ENCODE measurements at places on chromosomes 1 and 21.
A peak's percentile ranks its signal among the peaks of the same experiment; 100 is the strongest.

DNA sequence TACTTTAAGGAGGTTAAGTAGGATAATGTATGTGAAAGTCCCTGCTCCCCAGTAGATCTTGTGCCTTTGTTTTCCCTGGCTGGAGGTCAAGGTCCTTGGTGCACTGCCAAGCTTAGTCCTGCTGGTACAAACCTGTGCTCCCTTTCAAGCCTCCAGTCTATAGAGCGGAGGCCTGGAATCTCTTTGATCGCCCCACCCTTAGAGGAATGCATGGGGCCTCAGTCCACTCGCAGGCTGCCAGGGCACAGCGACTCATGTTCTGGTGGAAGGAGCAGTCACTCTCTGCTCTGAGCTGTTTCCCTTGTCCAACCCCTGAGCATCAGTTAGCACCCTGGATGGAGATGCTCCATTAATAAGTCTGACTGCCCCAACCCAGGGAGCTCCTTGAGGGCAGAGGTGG, 121.8 kb downstream of the HMGB4 start:
- no peak for DNase-seq

DNA sequence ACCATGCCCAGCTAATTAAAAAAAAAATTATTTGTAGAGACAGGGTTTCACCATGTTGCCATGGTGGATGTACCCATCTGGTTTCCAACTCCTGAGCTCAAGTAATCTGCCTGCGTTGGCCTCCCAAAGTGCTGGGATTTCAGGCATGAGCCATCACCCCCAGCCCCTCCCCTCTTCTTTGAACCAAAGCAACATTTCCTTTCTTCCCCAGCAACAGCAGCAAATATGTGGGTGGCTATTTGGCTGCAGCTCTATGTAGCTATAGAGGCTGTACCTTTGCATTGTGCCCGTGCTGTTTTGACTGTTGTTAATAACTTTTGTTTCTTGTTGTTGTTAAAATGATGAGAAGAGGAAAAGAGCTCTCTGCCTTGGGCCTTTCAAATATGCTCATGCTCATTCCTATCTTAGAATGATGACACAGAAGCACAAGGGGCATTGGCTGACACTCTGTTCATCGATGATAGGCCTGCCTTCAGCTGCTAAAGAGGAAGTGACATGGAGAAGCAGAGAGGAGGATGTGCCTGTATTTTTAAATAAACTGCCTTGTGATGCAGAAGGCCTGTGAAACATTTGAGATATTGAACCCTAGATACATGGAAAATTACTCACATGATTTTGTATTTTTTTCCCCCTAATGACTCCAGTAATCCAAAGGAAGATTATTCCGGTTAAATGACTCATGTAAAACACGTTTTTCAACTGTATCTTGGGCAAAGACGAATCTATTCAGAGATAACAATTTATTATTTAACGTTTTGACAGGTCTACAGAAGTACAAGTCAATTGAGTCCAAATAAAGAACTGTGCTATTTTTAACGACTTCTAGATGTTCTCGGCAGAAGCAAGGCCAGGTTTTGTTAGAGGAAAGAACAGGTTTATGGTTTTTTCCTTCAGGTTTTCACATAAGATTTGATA, 20.5 kb upstream of the XPR1 start:
- peak; percentile 74 for DNase-seq

DNA sequence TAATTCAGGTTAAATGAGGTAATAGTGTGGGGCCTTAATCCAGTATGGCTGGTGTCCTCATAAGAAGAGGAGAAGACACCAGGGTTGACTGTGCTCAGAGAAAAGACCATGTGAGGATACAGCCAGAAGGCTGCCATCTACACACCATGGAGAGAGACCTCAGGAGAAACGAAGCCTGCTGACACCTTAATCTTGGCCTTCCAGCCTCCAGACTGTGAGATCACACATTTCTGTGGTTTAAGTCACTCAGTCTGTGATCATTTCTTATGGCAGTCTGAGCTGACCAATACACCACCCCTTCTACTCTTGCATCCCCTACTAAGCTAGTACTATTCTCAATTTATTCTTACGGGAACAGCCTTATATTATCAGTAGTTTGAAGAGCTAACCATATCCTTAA, 310.0 kb downstream of the ZP4 start:
- DNase-seq = no peak

GRCh38 chr1:10510520-10511493, 36.1 kb downstream of the PEX14 start:
- DNase-seq = peak; percentile 43

DNA sequence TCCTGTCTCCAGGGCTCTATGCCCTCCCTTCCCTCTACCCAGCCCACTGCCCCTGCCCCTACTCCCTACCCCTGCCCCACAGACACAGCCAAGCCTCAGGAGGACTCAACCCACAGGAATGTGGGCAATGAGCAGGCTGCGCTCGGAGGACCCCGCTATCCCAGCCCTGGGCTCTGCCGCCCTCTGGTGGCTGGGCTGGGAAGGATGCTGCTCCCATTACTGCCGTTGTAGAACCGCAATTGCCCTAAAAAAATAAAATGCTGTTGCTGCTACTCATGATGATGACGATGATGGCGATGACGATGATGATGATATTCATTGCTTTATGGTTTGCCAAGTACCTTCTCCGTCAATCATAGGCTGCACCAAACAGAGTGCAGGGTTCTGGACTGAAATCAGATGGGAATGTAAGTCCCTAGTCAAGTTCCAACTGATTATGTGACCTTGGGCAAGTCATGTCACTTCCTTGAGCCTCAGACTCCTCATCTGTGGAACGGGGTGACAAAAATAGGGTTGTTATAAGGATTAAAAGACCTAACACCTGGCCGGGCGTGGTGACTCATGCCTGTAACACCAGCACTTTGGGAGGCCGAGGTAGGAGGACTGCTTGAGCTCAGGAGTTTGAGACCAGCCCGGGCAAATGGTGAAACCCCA, 24.6 kb downstream of the ARHGEF19 start:
- DNase-seq = peak; percentile 62

- peak; percentile 38 for DNase-seq
These were observed 64.3 kb upstream of the TRABD2B start for GRCh38 chr1:48061162-48062136.

GRCh38 chr1:30284226-30284625, 439.2 kb downstream of the MATN1 start:
- no peak for DNase-seq

DNA sequence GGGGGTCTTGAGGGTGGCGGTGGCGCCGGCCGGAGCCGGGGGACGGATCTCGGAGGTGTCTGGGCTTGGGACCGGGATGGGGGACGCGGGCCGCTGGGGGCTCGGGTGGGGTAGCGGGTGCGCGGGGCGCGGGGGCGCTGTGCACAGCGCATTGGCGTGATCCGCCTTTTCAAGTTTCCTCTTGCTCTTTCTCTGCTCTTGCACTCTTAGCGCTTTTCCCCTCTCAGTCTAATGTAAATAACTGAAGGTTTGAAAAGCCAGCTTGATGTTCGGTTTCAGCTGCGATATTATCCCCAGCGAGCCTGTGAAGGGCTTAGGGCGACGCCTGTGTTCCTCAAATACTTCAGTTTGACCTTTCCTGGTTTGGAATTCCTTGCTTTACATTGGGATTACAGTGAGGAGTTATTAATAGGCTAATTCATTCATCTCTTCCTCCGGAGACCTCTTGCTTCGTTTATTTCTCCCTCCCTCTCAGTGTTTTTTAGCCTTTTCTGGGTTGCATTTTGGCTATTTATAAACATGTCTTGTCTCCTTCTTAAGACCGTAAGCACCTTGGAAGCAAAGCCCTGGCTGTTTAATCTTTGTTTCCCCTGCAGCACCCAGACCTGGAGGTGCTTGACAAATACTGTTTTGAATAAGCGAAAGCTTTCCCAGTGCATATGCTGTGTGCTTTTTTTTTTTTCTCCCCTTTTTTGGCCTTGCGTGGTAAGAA, 693 bp downstream of the RAB4A start:
- peak; percentile 62 for DNase-seq

DNA sequence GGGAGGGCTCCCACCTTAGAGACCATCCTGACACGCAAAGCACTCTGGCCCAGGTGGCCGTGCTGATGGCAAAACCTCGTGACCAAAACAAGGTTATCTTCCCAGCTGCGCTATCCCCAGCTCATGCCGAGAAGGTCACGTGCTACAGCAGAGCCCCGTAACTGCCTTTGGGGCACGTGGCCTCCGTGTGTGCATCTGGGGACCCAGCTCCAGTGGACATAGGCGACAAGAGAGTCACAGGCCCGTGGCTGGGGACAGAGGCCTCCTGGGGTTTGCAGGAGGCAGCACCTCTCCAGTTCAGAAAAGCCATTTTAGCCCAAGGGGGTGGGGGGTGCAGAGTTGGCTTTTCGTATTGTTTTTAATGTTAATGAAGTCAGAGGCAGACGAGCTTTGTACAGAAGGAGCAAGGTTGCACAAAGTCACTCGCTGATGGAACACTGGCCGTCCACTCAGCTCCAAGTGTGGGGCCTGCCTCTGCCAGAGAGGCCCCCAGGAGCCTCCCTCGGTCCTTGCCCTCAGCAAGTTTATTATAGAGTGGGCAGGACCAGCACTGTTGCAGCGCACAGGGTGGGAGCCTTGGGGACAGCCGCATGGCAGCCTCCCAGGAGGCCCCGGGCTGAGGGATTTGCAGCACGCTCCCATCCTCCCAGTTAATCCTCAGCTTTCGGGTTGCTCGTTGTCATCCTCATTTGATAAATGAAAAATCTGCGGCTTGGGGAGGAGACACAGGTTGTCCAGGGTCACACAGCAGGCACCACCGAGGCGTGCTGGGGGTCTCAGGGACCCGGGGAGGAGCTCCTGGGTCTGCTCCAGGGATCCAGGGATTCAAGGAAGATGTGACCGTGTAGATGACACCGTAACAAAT, 8.0 kb upstream of the PDE9A start:
- no peak for DNase-seq

- DNase-seq = no peak
These were observed 95.1 kb downstream of the BARHL2 start for GRCh38 chr1:90621986-90622385.

- no peak for DNase-seq
These were observed 88.2 kb downstream of the DMRTA2 start for GRCh38 chr1:50335036-50335435.

GRCh38 chr1:227763246-227764018, 28.2 kb downstream of the SNAP47 start:
- DNase-seq = no peak

GRCh38 chr1:227945891-227946623, 1.7 kb downstream of the WNT9A start:
- no peak for DNase-seq

DNA sequence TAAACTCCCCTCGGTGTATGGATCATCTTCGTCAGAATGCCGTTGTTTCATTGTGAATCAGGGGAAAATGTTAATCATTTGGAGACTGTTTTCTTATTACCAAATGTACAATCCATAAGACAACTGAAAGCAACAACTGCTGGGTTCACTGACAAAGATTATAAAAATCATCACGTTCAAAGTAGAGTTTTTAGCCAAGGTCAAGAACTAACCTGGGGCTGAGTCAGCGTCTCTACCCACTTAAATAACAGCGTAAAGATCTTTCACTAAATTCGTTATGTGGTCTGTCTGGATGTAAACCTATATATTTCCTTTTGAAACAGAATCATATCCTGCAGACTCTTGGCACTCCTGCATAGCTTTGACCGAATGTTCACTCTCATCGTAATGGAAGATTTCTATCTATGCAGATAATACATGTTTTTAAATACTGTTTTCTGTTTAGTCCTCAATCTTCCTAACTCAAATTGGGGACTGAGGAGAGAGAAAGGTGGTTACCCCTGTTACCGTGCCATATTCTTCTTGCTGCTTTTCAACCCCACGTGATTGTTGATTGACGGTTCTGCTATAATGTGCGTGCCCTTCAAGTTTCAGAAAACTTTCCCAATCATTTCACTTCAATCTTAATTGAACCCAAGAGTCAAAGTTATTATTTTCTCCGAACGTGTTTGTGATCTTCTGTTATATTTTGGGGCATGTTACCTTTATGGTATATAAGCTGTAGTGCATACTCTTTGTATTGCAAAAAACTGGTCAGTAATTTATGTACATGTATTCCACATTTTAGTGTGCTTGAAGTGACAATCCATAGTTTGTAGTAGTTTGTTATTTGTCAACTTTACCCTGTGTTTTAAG, 15.6 kb upstream of the NCMAP start:
- DNase-seq = no peak

DNA sequence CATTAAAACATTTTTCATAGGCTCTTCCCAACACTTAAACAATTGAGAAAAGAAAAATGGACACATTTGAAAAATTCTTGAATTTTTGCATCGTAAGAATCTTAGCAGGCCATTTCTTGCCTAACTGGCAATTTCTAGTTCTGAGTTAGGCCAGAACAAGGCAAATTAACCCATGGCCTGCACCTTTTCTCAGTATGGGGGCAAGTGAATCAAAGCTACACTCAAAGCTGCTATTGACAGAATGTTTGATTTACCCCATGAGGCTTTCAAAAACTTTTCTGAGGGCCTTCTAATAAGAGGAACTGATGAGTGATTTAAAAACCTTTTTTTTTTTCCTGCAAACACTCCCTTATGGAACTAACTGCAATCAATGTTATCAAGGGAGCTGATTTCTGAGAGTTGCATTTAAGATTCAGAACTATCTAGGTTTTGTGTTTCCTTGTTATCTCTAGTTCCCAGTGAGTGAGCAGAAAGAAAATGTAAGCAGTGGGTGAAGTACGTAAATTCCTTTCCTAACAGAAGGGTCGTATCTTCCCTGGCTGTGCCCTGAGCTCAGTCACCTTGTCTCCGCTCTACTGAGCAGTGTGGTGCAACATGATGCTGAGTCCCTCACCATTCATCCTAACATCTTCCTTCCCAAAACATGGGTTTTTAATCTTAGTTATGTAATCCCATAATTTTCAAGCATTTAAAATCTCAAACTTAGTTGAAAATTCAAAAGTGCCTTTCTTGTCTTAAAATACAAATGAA, 353.7 kb downstream of the DPYD start:
- DNase-seq = no peak

DNA sequence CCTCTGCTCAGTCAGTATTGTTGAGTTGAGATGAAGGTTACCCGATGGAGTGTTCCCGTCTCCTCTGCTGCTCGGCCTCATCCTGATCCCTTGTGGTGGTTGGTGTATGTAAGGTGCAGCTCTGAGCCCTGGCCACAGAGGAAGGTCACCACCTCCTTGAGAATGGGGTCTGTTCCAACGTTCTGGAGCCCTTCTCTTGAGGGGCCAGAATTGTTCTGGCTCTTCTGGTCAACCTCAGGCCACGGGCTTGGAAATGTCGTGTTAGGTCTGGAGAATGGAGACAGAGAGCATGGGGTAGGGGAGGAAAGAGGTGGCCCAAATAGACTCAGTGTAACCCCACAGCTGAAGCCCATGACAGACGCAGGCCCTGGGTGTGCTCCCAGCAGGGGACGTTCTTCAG, 62.3 kb upstream of the ETV3 start:
- DNase-seq = no peak
